ENCODE measurements at places on chromosomes 6 and 20.
A peak's percentile ranks its signal among the peaks of the same experiment; 100 is the strongest.

GRCh38 chr20:2559279-2559626 lies 22.9 kb downstream of the TMC2 start:
- DNase-seq = no peak

GRCh38 chr6:165200178-165200577 lies 109.2 kb downstream of the C6orf118 start:
- DNase-seq = no peak

- no peak for DNase-seq
These were observed 74.9 kb downstream of the ZDHHC14 start for GRCh38 chr6:157455731-157456523.

DNA sequence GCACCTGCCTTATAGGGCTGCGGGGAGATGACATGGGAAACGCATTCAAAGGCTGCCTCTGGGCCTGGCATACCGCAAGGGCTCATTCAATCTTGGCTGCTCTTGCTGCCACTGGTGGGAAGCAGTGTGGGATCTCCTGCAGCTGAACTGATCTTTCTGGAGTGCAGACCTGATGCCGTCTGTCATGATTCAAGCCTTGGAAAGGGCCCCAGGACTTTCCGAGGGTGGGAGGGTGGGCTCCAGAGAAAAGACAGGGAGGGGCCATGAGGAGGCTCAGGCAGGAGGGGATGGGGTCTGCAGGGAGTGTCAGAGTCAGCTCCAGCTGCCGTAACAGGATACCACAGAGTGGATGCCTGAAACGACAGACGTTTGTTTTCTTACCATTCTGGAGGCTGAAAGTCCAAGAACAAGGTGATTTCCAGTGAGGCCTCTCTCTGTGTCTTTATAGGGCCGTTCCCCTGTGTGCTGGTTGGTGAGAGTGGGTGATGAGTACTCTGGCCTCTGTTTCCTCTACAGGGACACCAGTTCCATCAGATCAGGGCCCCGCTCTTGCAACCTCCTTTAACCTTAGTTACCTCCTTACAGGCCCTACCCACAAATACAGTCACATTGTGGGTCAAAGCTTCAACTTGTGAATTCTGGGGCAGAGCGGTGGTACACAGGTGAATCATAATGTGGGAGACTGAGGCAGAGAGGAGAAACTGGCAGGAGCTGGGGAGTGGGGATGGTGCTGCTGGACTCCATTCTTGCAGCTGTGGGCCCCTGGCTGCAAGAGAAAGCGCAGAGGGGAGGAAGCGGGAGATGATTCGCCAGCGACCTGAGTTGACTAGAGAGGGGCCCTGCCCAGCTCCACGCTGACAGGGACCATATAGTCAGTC lies 148.4 kb downstream of the SYCP2 start:
- no peak for DNase-seq

GRCh38 chr6:14857501-14857900 lies 388.4 kb upstream of the JARID2 start:
- peak; percentile 59 for DNase-seq

DNA sequence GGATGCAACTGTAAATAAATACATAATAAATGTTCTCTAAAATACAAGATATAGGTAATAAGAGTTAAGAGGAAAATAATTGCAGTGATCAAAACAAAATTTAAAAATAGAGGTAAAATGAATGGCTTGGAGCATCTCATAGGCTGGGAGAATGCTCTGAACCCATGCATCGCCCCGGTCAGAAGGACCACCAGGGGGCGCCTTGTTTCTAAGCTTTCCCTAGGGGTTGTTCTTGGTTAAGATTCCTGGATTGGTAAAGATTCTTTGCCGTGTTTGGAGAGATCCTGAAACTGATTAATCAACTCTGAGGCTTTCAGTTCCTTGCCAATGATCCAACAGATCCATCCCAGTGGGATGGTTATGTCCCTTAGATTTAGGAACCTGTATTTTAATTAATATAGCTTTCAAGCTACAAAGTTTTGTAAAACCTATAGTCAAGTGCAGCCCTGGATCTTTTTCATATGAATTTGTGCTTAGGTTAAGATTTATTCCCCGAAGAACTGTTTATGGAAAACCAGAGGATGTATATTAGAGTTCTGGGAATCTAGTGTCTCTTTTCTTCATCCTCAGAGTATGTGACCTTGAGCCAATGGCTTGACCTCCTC lies 45.3 kb upstream of the PRELID3B start:
- DNase-seq = peak; percentile 80

GRCh38 chr20:33086052-33086722 lies 6.7 kb downstream of the BPIFB4 start:
- DNase-seq = no peak

GRCh38 chr6:108635505-108636226 lies 74.9 kb downstream of the FOXO3 start:
- DNase-seq = peak; percentile 5

DNA sequence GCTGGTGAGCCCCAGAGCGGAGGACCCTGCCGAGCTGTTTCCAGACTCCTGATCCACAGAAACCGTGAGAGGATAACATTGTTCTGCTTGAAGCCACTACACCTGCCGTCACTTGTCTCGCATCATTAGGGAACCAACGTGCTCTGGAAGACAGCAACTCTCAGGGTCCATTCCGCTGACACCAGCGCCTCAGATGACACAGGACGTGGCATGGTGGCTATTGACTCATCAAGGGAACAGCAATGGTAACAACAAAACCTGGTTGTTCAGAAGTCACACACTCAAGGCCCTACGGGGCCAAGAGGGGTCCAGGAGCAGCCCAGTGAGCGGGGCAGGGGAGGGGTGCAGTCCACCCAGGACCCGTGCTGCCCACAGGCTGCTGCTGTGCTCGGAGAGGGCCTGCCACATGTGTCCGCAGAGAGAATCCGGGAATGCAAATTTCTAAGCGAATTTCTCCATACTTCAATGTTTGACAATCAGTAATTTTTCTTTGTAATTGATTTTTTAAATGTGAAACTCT lies 110.4 kb downstream of the TTLL2 start:
- no peak for DNase-seq

DNA sequence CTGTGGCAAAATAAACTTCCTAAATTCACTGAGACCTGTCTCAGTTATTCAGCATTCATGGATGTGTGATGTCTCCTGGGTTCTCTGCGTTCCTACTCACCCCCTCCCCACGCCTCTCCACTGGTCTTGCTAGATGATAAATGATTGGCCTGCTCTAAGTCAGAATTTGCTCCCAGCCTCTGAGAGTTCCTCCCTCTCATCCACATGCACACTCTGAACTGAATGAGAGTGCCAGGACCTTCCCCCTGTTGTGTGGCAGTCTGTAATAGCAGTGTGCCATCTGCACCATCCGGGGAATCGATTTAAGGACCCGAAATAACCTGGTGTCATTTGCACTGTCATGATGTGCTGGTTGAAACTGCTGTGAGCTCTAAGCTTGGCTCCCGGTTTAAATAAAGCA lies 135.8 kb upstream of the AFDN start:
- DNase-seq = no peak

- DNase-seq = no peak
These were observed 199.2 kb downstream of the ALDH8A1 start for GRCh38 chr6:134750669-134751068.

GRCh38 chr6:29653452-29654038 lies 3.3 kb upstream of the MOG start:
- DNase-seq = no peak

GRCh38 chr6:38159596-38159995 lies 340.1 kb downstream of the ZFAND3 start:
- no peak for DNase-seq

- no peak for DNase-seq
These were observed 12.2 kb upstream of the SLC17A2 start for GRCh38 chr6:25942561-25943147.

GRCh38 chr20:22717466-22717865 lies 133.1 kb upstream of the FOXA2 start:
- DNase-seq = no peak

GRCh38 chr20:61487346-61487996 lies 235.4 kb downstream of the CDH4 start:
- no peak for DNase-seq

DNA sequence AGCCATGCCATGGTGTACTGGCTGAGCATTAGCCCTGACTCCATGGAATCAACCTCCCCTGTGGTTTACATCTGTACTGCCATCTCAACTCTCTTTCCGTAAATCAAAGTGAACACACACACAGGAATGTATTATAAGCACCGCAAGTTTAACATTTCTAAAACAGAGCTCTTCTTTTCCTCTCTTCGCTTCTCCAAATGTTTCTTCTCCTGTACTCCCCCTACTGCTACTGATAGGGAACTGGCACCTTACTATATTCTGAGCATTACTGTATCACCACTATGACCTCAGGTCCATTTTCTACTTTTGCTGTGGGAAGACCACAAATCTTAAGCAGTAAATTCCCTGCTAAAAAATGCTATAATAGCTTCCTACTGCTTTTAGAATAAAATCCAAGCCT lies 101.2 kb downstream of the NUS1 start:
- no peak for DNase-seq

DNA sequence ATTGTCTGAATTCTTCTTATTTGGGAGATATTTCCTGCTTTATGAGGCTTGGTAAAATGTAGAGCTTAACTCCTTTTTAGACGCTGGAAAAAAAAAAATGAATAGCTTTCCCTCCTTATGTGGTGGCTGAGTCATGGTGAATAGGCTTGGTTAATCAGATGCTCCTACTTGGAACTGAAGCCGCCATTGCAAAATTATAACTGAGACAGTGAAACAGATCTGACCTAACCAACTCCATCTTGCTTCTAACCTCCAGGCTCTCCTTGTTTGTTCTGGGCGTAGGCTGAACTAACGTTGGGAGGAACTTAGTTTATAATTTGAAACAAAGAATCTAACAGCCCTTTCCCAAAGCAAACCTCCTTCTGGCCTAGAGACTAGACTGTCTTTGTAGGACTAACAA lies 43.2 kb upstream of the PLCB4 start:
- DNase-seq = no peak

All from effector memory CD4-positive, alpha-beta T cell (primary cell).